Upper lobe of right lung (tissue), 1 donor: ENCODE measurements at places on chromosomes 1 and 21. TPM values are rescaled to one million over a fixed set of nuclear protein-coding genes. Genes with fewer than 3 reads are reported as not detected.

- DNase-seq = no peak
Measured at GRCh38 chr1:32071758-32072621, 749 bp upstream of the TMEM39B start.

- no peak for DNase-seq
Measured at GRCh38 chr1:235652364-235652763, 2.8 kb upstream of the GNG4 start.

DNA sequence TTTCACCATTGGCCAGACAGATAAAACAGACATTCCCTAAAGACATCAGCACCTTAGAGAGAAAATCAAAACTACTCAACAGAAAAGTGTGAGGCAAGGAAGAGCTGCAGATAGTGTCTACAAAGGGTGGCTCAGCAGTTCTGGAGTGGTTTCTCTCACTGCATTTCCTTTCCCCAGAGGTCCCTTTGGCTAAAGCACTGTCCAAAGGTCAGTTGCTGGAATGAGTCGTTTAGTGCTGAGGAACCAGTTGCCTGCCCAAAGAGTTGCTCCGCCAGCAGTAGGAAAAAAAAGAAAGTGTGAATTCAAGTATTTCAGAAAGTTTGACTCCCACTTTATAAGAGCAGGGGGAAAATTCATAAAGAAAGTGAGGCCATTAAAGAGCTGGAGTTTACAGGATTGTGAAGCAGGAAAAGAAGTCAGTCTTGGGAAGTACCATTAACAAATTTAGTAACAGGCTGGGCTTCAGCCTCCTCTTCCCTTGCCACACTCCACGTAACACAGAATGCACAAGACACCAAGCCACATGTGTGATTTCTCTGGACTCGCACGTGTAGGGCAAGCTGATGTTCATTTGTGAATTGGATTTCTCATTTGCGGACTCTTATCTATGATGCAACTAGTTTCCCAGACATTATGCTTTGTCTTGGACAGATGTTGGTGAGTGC is 122.2 kb downstream of the RUNX1 start:
- no peak for DNase-seq

GRCh38 chr21:22374218-22374969 is 1376.2 kb downstream of the NCAM2 start:
- DNase-seq = no peak

DNA sequence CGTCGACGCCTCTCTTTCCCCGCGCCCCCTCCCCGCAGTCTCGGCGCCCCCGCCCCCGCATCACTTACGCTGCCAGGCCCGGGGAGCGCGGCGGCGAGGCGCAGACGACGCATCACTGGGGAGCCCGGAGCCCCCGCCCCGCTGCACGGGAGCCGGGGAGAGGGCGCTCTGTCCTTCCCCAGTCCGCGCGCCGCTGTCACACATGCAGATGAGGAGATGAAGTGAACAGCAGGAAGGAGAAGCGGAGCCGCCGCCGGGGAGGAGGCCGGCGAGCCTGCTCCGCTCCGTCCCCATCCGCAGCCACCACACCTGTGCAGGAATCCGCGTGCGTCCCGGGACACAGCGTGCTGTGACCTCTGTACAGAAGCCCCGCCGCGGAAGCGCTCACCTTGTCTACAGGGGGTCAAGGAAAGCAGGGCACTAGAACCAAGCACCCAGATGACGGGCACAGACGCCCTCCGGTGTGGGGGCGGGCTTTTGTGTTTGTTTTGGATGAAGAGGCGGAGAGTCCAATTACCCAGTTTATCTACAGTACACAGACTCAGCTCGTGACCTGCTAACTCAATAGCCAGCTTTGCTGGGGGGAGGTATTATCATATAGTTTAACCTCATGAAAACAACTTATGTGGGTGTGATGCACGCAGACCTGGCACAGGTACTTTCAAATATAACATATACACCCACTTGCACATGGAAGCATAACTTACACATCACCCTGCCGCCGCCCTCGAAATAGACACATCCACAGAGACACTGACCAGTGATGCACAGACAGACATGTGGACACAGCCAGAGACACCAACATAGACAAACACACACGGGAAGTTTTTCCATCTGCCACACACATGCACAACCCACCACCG is 12.4 kb downstream of the KLHDC8A start:
- DNase-seq = peak; percentile 75

DNA sequence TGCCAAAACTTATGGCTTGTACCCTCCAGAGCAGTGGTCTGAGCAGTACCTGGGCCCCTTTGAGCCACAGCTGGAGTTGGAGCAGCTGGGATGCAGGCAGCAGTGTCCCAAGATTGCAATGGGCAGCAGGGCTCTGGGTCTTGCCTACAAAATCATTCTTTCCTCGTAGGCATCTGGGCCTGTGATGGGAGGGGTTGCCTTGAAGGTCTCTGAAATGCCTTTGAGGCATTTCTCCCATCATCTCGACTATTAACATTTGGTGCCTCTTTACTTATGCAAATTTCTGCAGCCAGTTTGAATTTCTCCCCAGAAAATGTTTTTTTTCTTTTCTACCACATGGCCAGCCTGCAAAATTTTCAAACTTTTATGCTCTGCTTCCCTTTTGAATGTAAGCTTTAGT is 31.0 kb upstream of the TSPAN2 start:
- no peak for DNase-seq

DNA sequence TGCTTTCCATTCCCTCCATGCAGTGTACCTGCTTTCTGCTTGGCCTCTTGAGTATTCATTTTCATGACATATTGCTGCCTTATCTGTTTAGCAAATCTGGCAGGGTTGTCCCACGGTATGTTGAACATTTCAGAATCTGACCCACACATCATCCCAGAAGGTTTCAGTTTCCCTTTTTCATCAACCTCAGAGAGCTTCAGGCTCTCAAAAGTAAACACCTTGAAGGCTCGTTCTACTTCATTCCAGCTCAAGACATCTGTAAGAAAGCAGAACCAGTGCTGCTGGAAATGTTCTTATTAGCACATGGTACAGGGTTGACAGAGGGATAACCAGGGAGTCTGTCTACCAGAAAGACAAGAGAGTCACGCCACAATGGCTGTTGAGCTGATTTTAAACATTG is 103.6 kb downstream of the SPAG17 start:
- DNase-seq = no peak

GRCh38 chr21:44817506-44817880 is 369 bp downstream of the SUMO3 start:
- peak; percentile 96 for DNase-seq

GRCh38 chr21:33042812-33043211 is 17.1 kb downstream of the OLIG2 start:
- no peak for DNase-seq

The RPTN gene
- total RNA-seq = not detected

The F11R gene
- 167 TPM for total RNA-seq

GRCh38 chr1:85934516-85934915 is 222.1 kb downstream of the COL24A1 start:
- no peak for DNase-seq

The SPRR1B gene
- total RNA-seq = not detected

DNA sequence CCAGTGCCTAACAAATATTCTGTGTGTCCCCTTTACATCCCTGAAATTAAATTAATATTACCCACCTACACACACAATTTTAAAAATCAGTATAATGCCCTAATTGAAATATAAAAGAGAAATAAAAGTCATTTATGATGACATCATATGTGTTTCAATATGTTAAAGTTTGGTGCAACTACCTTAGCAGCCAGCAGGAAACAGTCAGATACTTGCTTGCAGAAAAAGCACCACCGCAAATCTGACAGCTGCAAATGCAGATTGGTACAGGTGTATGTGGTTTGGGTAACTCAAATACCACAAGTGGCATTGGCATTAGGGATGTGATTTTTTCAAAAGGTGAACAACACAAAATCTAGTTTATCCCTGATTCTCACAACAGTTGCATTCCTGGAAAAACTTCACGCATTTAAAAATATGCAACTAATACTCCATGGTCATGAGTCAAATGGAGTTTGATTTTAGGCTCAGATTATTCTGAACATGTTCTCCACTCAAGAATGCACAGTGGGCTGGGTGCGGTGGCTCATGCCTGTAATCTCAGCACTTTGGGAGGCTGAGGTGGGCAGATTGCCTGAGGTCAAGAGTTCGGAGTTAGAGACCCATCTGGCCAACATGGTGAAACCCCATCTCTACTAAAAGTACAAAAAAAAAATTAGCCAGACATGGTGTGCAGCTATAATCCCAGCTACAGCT is 106.3 kb downstream of the EDEM3 start:
- no peak for DNase-seq

DNA sequence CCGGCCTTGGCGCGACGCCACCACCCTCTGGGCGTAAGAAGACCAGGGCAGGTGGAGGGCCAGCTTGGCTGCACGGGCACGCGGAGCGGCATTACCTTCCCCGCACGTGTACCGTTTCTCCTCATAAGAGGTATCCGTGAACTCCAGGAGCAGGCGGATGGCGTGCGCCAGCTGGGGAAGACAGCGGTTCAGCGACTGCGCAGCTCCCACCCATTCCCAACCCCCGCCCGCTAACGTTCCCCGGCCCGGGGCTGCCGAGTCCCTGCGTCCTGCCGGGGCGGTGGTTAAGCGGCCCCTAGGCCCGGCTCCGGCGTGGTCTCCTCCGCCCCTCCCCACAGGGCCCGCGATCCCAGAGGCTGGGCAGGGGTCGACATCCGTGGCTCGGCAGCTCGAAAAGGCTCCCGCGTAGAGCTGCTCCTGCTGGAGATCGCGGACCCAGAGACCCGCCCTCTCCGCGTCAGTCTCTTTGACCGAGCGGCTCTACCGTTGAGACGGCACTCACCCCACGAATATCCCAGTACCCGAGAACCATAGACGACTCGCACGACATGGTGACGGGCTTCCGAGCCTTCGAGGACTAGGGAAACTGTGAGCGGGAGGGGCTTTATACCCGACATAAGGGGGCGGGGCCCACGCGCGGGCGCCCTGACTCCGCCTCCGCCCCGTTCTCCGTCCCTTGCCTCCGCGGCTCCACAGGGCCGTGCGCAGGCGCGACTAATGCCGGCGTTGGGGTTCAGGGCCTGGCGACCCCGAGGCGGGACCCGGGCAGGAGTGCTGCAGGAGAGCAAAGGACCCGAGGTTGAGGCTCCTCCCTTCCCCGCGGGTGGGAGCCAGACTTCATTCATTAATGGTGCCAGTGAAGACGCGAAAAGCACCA is 862 bp downstream of the GSTM3 start:
- peak; percentile 88 for DNase-seq

- no peak for DNase-seq
Measured at GRCh38 chr21:32099812-32100416, 178.9 kb downstream of the MIS18A start.

DNA sequence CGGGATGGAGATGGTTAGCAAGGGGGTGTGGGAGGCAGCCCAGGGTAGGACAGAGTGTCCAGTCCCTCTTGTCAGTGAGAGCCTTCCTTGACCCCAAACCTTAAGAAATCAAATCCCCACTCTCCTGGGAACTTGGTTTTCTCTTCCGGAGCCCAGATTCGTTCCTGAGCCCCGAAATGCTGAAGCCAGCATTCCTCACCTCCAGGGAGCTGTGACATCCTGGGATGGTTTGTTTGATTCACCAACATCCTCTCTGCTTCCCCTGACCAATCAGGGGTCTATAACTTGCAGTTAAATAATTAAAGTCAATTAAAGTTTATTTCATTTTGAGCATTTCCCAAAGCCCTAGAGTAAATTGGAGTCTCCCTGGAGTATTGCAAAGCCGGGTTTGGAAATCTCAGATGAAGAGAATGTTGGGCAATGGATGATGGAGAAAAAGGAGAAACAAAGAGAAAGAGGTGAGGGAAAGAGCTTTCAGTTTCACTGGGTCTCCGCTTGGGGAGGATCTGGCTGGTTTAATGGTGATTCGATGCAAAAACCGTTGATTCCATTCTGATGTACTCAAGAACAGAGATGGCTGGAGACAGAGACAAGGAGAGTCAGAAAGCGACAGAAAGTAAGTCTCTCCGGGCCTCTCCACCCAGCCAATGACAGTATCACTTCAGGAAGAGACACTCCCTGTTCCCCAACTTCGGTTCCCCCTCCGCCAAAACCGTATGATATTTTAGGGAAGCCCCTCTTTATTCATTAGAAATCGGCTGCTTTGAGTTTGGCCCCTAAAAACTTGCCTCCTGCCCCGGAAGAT is 12.8 kb upstream of the ALX3 start:
- DNase-seq = no peak

DNA sequence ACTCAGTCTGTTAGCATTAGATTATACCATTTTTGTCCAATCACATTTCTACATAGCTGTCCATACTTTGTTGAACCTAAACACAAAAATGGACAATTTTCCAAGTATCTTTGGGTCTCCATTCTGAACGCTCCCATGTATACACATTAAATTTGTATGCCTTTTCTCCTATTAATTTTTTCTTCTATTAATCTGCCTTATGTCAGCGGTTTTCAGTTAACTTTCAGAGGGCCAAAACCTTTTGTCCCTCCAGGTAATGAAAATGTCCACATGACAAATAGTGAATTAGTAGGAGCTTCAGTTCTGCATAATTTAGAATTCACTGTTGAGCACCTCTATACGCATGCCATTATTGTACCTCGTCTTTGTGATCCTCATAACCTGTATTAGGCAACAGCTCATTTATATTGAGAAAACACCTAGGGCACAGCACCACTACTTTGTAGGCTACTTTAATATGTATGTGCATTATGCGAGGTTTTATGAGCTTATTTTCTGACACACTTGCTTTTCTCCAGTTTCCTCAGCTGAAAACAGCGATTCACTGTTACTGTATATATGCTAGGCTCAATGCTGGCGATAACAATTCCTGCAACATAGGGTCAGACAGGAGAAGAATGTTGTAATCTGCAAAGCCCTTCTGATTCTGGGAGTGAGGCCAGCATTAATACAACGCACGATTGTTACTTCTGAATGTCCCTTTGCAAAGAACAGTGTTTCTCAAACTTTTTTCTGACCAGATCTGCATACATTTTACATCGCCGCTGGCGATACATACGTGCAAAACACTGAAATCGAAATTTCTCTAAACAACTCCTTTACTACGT is 1.1 kb upstream of the ABCD3 start:
- no peak for DNase-seq

DNA sequence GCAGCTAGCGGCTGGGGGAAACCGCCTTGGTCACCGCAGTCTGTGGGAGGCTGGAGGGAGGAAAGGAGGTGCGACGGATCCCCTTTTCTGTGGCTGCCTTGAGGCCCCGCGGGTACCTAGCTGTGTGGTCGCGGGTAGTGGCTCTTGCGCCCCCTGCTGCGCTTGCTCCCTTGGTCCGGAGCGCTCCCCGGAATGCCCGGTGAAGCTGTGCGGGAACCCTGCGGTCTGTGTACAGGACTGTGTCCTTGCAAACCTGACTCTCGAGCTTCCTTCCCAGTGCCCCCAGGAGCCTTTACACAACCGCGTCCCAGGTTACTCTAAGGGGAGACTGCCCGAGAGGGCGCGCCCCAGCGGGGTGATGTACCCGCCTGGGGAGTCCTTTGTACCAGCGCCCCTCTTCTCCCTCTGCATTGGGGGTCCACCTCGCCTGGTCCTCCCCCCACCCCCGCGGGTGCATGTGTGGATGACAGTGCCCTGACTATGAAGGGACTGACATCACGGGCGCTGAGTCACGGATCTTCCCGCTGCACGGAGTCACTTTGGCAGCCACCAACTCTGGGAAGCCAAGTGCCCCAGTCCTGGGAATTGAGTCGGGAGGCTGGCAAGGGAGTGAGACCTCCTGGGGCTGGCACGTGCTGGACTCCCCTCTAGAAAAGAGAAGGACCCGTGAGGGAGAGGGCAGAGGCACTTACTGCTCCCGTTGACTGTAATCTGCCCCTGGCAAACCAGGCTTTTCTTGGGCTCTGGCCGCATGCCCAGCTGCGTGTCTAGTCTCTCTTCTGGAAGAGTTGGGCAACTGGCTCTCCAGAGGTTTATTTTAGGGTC is 816 bp downstream of the IL6R start:
- peak; percentile 88 for DNase-seq

- no peak for DNase-seq
Measured at GRCh38 chr1:119933397-119933796, 37.1 kb upstream of the ADAM30 start.

GRCh38 chr1:114458237-114458777 is 52.7 kb downstream of the TRIM33 start:
- no peak for DNase-seq
